ENCODE measurements at places on chromosomes 6 and 20.

DNA sequence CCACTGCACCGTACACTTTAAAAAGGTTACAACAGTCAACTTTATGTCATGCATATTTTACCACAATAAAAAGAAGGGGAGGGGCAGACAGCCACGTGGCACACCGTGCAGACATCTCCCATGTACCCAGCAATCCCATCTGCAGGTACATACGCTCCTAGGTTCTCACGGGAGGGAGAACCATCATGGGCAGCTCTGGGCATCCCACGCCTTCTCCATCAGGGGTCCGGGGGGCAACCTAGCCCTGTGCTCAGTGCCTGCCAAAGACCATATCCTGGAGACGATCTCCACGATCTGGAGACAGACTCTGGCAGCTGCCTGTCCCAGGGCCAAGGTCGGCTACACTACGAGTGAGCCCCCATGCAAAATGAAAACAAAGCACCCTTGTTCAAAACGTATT lies 2.5 kb upstream of the BNIP5 start:
- DNase-seq = no peak

- DNase-seq = peak; percentile 87
Measured at GRCh38 chr6:2931970-2932748, 29.1 kb upstream of the SERPINB9 start.

- DNase-seq = no peak
Measured at GRCh38 chr6:1406306-1407072, 17.1 kb downstream of the FOXF2 start.

DNA sequence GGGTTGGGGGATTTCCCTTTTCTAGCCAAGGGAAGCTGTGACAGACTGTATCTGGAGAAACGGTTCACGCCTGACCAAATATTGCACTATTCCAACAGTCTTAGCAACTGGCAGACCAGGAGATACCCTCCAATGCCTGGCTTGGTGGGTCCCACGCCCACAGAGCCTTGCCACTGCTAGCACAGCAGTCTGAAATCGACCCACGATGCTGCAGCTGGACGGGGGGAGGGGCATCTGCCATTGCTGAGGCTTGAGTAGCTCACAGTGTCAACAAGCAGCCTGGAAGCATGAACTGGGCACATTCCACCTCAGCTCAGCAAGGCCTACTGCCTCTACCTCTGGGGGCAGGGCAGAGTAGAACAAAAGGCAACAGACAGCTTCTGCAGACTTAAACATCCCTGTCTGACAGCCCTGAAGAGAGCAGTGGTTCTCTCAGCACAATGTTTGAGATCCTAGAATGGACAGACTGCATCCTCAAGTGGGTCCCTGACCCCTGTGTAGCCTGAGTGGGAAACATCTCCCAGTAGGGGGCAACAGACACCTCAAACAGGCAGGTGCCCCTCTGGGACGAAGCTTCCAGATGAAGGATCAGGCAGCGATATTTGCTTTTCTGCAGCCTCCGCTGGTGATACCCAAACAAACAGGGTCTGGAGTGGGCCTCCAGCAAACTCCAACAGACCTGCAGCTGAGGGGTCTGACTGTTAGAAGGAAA lies 89.9 kb upstream of the ECI2 start:
- no peak for DNase-seq

DNA sequence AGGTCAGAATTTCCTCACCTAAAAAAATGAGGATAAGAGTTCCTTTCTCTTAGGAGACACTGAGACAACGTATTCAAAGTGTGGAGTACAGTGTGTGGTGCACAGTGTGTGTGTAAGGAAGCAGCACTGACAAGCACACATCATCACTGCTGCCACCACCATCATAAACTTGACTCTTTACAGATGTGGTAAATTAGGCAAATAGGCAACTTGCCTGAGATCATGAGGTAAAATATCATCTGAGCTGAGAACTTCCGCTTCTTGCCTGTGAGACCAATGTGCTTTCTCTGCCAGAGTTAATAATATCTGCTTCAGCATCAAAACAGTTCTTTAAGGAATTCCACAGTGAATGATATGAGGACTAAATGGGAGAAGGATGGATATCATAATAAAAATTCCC lies 52.7 kb downstream of the LYRM4 start:
- no peak for DNase-seq

GRCh38 chr6:33803571-33804053 lies at the start of gene MLN:
MLN (minus strand) TSS chr6:33804003; CDS start chr6:33801163, 2,840 bp downstream.
- no peak for DNase-seq

- DNase-seq = no peak
Measured at GRCh38 chr6:166318227-166318626, 10.0 kb upstream of the PRR18 start.

DNA sequence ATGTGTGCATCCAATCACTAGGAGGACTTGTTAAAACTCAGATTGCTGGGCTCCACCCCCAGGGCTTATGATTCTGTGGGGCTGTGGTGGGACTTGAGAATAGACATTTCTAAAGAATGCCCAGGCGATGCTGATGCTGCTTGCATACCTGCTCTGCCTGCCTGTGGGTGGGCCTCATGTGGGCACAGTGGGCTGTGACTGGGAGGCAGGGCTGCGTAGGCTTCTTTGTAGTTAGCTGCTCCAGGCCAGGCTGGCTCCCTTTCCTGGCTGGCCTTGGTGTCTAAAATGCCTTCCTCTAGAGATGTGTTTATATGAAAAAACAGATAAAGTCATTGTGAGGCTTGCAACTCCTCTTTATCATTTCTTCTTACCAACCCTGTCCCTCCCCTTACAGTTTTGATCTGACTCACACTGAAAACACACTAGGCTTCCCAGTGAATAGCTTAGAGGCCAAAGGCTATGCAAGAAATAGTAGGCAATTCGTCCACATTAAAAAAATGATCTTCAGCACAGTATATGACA lies 495.5 kb upstream of the MAP3K7 start:
- DNase-seq = no peak

DNA sequence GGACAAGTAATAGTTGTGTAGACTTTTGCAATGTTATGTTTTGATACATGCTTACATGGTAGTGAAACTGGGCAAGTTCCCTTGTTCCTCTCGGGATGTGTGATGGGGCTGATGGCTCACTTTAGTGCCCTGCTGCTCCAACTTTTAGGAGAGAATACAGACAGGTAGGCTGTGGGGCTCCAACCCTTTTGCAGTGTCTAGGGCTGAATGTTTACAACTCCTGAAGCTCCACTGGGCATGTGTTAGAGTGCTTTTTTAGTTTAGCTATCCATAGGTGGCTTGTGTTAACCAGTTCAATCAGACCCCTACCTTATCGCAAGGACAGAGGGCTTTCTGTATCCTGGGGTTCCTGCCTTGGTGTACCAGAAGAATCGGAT lies 33.8 kb downstream of the SERPINB6 start:
- no peak for DNase-seq

- DNase-seq = no peak
Measured at GRCh38 chr20:54085910-54086309, 15.5 kb upstream of the BCAS1 start.

DNA sequence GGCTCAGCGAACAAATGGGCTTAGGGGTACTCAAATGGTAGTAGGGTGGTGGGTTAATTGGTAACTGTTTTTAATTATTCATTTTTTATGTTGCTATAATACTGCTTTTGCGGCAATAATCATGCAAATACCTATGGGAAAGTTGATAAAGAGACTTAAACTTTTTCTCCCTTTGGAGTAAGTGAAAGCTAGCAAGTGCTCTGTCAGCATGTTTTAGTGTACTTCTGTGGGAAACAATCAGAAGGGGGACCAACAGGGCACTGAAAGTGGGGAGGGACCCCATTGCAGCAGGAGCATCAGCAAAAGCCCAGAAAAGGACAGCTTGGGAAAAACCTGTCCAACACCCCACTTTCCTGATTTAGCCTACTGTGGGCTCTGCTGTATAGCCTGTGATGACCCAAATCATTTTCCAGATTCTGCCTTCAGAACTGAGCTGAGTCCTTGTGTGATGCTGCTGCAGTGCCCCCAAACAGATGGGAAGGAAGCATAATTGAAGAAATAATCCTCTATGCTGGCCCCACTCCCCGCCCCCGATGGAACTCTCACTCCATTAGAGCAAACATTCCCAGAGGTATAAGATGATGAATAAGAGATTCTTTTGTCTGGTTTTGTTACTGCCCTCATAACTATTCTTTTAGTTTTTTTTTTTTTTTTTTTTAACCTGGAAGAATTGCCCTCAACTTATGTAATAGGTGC lies 322.8 kb downstream of the CD83 start:
- DNase-seq = no peak

DNA sequence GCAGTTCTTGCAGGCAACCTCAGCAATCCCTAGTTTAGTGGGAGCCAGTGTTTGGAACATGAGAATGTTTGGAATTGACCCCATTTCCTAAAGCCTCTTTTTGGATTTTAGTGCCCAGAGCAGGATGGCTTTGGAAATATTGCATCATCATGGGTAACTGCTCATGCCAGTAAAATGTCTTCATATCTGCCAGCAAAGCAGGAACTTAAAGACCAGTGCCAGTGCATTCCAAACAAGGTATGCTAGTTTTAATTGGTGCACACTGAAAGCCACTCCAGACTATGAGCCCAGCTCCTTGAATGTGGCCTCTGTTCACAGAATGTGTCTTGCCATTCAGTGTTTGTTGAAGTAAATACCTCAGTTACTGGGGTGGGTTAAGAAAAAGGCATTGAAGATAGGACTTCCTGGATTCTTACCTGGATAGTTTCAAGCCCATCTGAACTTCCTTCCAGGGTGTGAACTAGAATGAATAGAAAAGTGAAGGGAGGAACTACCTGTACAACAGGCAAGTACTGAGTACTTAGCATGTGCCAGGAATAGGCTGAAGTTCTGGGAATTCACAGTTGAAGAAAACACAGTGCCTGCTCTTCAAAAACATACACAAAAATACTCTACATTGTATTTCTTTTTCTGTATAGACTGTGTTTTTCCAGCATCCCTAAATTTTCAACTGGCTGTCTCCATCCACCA lies 70.5 kb downstream of the COL19A1 start:
- no peak for DNase-seq

- no peak for DNase-seq
Measured at GRCh38 chr6:98840996-98841513, 6.7 kb downstream of the POU3F2 start.

- DNase-seq = no peak
Measured at GRCh38 chr6:169253337-169254238, at the start of gene THBS2. THBS2 (minus strand) TSS chr6:169253846; CDS start chr6:169250784, 3,062 bp downstream.

GRCh38 chr20:32675223-32675975 lies 1.7 kb upstream of the C20orf203 start:
- no peak for DNase-seq

DNA sequence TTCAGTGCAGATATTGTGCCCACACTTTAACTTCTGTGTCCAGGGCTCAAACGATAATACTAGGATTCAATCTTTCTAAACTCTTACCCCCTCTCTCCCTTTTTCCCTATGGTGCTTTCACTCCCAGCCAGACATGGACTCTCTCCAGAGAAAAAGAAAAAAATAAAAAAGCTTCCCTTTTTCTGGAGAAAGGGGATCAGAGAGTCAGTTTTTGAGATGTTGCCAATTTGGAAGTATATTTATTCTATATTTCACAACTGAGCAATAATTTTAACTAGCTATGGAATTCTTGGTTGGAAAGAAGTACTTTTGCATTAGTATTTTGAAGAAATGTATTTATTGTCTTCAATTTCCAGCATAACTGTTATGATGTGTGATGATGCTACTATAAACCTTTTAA lies 72.2 kb upstream of the ZFP64 start:
- no peak for DNase-seq

- no peak for DNase-seq
Measured at GRCh38 chr6:98635191-98635590, 199.2 kb upstream of the POU3F2 start.

DNA sequence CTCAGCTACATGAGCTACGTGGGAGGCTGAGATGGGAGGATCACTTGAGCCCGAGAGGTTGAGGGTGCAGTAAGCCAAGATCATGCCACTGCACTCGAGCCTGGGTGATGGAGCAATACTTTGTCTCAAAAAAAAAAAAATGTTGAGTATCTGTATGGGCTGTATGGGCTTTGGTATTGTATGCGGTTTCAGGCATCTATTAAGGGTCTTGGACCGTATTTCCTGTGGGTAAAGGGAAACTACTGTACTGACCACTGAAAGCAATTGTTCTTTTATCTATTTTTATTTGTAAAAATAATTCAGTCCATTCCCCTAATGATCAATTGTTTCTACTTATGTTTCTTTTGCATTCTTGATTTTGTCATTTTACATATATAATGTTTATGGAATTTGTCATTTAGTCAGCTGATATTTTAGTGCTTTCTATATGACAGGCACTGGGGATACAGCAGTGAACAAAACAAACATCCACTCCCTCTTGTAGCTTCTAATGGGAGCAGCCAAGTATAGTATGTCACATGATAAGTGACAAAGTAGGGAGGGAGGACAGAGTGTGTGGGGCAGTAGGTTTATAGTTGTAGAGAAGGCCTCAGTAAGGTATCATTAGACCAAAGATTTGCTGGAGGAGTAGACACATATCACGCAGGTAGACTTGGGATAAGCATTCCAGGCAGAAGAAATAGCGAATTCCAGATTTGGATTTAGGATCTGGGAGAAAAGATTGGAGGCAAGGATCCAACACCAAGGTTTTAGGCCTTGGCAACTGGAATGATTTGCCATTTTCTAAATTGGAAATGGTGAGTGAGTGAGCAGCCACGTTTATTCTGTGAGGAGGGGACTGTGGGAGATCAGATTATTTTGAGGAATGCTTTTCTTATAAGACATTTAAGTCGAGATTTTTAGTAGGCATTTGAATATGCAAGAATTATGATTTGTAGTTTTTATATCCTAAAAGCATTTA lies 6.0 kb downstream of the PCMT1 start:
- peak; percentile 52 for DNase-seq

DNA sequence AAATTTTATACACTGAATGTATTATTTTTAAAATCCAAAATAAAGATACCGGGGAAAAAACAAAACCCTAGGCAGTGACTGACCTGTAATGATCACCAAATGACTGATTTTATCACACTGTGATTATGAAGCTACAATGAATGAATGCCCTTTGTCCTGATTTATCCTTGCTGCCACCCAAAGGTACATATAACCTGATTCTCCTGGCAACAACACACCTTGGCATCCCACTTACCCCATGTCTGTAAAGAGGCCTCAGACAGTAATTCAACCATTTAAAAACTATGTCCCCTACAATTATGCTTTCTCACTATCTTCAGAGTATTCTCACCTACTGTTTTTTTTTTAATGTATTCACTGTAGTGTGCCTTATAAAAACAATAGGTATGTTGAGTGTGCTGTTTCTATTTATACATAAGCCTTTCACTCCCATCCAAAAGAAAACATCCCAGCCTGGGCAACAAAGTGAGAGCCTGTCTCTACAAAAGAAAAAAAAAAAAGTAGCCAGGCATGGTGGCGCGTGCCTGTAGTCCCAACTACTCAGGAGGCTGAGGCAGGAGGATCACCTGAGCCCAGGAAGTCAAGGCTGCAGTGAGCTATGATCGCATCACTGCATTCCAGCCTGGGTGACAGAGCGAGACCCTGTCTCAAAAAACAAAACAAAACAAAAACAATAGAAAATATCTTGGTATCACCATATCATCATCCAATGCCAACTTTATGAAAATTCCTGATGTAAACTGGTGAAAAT lies 21.7 kb downstream of the B4GALT5 start:
- no peak for DNase-seq

GRCh38 chr6:54403096-54403495 lies 94.9 kb downstream of the TINAG start:
- no peak for DNase-seq

- no peak for DNase-seq
Measured at GRCh38 chr20:44662261-44662660, 10.8 kb upstream of the ADA start.
